Stimulated activated CD8-positive, alpha-beta memory T cell treated with anti-CD3 and anti-CD28 coated beads, Interleukin-4, amount 100 ng/mL, for 24 hours (primary cell): ENCODE measurements at places on chromosomes 4 and X.

GRCh38 chrX:68177542-68177941 is 255.8 kb downstream of the OPHN1 start:
- DNase-seq, result no peak

DNA sequence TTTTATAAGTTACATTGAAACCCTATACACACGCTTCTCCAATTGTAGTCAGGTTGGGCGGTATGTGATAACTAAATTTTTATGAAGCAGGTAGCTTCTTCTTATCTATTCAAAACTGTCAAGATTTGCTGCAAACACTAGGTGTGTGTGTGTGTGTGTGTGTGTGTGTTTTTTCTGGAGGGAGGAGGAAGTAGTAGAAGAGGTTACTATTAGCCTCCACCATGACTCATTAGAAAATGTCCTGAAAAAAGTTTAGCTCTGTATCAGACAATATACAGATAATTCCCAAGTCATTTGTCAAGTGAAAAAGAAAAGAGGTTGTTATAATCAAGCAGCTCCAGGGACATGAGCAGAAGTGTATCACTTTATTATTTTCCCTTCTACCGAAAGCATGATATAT is 33.9 kb downstream of the PCDH7 start:
- no peak for DNase-seq

DNA sequence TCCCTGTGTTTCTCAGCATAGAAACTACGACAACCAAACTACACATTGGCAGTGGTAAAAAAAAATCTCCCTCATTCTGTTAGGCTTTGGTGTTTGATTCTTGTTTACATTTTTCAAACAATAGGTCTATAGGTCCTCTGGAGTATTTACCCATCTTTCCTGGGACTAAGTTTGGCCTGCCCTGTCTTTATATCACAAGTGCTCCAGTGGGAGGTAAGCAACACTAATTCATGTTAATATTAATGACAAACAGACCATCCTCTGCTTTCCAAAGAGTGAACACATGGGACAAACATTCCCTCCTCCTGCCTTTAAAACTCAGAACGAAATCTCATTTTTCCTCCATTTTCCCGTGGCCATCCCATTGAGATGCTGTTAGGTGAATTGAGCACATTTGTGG is 514.1 kb upstream of the INTU start:
- DNase-seq, result no peak

- DNase-seq, result no peak
Measured at GRCh38 chrX:65859299-65859698, 180.6 kb downstream of the VSIG4 start.

- no peak for DNase-seq
Measured at GRCh38 chrX:26019386-26019785, 118.8 kb upstream of the MAGEB18 start.

DNA sequence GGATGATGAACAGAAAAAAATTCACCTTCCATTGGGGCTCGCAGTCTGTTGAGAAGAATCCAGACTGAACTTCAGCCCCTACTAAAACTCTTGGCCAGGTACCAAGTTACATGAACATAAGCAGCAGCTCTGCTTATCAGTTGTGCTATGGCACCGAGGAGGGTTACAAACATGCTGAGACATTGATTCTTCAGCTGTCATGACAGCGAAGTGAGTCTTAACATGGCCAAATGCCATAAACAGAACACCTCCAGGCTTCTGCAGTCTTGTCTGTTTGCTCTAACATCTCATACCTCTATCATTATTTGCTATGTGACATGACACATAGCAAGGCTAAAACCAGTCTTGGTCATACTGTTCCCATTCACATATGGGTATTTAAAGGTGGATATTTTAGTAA is 521.5 kb downstream of the GRID2 start:
- DNase-seq, result no peak

DNA sequence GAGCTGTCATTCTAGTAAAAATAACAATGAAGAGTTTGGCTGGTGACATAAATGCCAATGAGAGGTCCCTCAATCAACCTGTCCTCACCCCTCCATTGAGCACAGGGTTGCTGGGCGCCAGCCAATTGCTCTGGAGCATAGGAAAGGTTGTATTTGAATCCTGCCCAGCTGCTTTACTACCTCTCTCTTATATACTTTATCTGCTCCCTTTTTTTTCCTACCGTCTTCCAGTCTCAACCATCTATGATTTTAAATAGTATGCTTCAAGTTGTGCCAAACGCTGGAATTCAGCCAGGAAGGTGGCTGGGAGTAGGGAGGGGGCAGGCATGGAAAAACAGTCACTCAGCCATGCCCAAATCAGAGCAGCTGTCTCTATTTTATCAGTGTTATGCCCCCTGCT is 153.8 kb downstream of the NR3C2 start:
- no peak for DNase-seq

- no peak for DNase-seq
Measured at GRCh38 chr4:113094802-113095201, 45.3 kb downstream of the ANK2 start.

GRCh38 chrX:8433109-8434062 is 31.2 kb upstream of the VCX3B start:
- no peak for DNase-seq

DNA sequence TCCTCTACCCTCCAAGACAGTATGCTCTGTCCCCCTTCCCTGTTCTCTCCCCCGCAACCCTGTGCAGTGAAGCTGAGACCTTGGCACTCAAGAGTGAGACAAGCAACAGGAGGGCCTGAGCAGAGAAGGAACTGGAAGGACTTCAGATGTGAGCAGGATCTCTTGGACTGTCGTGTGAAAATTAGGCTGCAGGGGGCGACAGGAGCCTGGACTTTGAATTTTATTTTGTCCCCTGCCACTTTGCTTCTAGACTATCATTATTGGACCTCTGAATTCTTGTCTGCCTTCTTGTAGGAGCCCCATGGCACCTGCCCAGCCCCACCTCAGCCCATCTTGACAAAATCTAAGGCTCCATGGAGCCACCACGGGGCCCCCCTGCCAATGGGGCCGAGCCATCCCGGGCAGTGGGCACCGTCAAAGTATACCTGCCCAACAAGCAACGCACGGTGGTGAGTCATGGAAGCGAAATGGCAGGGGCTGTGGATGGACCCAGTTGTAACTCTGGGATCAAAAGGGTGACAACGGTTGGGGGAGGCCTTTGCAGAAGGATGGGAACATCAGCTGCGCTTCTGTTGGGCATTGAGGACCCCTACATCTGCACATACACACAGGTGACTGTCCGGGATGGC is 1.7 kb downstream of the ARAF start:
- no peak for DNase-seq

DNA sequence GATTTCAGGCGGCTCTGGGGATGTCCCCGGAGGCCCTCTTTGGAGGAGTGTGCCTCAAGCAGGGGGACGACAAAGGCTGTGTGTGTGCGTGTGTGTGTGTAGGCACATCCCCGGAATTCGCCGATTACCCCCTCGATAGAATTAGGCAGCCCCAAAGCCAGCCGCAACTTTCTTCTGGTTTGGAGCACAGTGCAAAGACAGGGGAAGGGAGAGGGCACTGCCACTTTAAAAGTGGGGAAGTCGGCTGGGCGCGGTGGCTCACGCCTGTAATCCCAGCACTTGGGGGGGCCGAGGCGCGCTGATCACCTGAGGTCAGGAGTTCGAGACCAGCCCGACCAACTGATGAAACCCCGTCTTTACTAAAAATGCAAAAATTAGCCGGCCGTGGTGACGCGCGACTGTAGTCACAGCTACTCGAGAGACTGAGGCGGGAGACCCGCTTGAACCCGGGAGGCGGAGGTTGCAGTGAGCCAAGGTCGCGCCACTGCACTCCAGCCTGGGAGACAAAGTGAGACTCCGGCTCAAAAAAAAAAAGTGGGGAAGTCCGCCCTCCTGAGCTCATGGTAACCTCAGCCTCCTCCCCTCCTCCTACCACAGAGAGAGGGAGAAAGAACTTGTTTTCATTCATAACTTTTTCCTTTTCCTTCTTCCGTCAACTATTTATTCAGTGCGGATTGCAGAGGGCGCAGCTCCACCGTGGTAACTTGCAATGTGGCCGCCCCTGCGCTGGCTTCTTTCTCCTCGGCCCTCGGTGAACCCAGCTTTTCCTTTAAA is 2.4 kb downstream of the SPRY1 start:
- peak; percentile 50 for DNase-seq

GRCh38 chr4:164902608-164903007 is 25.6 kb downstream of the APELA start:
- DNase-seq, result no peak

DNA sequence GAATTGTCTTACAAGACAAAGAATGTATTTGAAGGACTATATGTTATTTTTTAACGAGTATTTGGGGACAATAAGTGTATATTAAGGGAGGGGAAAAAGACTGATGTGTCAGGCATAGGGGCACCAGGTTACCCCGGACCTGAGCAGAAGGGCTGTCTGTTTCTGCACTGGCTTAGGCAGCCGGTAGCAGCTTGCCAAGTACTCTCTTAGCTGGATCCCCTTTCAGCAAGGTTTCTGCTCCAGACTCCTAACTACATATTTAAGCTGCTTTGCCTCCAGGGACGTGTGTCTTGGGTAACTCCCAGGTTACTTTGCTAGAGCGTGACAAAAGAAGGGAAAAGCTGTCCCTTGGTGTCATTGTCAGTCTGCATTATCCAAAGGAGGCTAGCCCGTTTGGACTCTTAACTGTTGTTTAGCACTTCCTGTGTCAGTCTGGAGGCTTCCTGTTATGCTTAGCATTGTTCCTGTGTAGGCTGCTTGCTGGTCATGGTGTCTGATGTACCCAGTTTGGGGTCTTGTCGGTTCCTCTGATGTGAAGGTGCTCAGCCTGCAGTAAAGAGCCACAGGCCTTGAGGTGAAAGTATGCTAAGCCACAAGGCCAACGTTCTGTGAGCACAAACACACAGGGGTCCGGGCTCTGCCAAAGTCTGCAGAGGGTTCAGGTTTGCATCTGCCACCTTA is 11.6 kb downstream of the CXCR3 start:
- DNase-seq, result no peak

- DNase-seq, result no peak
Measured at GRCh38 chr4:88674565-88674964, 23.1 kb downstream of the NAP1L5 start.

DNA sequence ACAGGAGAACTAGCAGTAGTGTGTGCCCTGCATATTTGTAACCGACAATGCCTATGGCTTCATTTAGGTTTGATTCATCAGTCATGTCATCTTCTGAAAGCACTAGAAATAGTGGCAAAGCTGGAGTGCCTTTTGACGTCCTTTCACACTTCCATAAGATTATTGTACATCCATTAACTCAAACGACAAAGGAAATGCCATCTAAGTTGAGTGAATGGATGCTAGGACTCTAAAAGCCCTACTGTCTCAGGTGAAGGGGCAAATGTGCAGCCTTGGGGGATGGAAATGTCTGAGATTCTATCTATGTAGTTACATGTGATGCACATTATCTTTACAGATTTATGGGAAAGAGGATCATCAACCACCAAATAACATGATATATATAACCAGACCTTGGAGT is 1473.6 kb downstream of the STIM2 start:
- no peak for DNase-seq

- no peak for DNase-seq
Measured at GRCh38 chr4:89835413-89835812, 1.5 kb downstream of the SNCA start.

GRCh38 chrX:130869239-130869638 is 33.8 kb downstream of the ENOX2 start:
- DNase-seq, result no peak

- DNase-seq, result no peak
Measured at GRCh38 chr4:2259541-2260343, 2.2 kb downstream of the MXD4 start.

DNA sequence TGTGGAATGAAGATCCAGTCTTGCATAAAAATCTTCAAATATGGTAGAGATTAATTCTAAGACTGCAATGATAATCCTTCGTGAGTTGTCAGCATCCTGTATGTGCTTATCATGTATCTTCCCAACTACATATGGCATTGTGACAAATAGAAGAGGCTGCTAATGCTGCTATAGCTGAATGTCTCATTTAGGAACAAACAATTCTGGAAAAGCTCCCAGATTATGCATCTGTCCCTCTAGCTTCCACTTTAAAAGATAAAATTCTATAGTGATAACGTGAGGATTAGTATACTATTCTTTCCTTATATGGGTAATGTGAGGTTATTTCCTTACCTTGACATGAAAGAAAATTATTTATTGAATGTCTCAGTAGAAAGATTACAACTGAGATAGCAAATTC is 930.9 kb downstream of the DMD start:
- DNase-seq, result no peak

DNA sequence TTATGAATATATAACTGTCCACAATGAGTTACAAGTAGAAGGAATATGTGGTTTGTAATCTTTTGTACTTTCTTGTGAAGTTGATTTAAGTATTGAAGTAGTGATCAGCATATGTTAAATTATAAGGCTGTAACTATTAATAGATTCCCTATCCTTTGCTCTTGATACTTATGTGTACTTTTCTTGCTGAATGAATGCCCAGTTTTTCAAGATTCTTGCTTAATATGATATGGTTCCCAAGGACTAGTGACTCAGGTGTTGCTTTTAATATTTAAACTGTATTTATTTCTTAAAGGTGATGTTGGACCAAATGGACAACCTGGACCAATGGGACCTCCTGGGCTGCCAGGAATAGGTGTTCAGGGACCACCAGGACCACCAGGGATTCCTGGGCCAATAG is 121.7 kb downstream of the IRS4 start:
- no peak for DNase-seq

DNA sequence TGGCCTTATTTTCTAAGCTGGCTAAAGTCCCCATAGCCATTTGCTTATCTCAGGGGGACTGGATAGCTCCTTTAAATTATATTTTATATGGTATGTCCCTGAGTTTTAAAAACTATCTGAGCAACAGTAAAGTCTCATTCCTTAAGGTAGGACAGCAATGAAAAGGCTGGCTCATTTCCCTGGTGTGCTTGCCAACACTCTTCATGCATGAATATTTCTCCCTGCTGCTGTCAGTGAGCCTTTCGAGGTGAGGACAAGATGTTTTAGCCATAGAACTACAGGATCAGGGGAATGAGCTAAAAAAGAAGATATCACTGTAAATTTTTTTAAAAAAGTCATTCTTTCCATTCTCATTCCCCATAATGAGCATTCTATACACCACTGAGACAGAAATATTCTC is 427.3 kb upstream of the FAM241A start:
- DNase-seq, result no peak

- peak; percentile 13 for DNase-seq
Measured at GRCh38 chrX:118807151-118808017, 16.2 kb upstream of the ZCCHC12 start.

- DNase-seq, result no peak
Measured at GRCh38 chrX:40414335-40414734, 166.4 kb upstream of the ATP6AP2 start.

DNA sequence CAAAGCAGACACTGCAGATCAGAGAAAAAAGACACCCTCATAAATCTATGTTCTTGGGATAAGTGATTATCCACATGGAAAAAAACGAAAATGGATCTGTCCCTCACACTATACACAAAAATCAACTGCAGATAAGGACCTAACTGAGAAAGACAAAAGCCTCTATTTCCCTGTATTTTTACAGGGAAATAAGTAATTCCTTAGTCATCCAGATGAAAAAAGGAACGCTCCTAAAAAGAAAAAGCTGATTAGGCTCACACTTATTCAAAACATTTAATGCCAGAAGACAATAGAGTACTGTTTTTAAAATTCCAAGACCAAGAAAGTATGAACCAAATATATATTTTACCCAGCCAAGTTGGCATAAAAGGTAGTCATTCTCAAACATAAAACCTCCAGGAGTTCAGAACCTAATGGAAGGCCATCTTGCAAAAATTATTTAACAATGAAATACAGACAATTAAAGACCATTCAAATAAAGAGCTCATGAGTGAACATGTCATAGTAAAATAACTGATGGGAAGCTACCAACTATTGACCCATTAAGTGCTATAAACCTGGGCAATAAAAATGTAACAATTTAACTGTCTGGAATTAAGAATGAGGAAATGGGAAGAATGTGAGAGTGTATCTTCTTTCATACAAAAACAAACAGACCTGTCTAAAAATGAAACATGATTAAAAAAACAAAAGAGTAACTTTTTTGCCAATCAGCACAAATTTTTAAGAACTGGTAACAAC is 20.4 kb downstream of the PAPSS1 start:
- DNase-seq, result no peak
